ENCODE measurements at places on chromosomes 12 and 14.

GRCh38 chr12:46299851-46300250 is 31.0 kb upstream of the SLC38A1 start:
- DNase-seq = no peak

- peak; percentile 84 for DNase-seq
These were observed 3.2 kb upstream of the TUBA1C start for GRCh38 chr12:49261721-49262120.

DNA sequence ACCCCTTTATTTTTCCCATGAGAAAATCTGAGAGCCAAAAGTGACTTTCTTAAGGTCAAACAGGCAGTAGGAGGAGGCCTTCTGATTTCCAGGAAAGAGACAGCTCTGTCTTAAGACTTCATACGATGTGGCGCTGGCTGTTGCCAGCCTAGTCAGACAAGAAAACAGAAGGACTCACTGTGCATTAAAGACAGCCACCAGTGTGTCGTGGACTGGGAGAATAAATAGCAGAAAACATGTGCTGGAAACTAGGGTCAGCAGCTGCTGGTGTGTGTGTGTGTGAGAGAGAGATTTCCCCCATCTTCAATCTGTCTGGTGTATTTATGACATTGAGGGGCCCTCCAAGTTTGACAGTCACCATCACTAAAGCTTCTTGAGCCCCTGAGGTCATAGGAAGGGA is 708.6 kb upstream of the TMEM132C start:
- peak; percentile 17 for DNase-seq

DNA sequence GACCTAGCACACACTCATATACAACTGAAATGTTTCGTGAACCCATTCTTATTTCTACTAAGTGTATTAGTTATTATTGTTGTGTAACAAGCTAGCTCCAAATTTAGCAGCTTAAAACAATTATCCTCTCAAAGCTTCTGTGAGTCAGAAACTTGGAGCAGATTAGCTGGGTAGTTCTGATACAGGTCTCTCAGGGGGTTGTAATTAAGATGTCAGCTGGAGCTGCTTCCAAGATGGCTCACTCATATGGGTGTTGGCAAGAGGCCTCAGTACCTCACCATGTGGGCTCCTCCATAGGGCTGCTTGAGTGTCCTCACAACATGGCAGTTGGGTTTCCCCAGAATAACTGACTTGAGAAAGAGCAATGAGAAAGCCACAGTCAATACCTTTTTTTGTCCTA is 9.8 kb downstream of the GPR135 start:
- peak; percentile 77 for DNase-seq

- DNase-seq = no peak
These were observed 53.6 kb downstream of the PPFIA2 start for GRCh38 chr12:81705586-81705985.

DNA sequence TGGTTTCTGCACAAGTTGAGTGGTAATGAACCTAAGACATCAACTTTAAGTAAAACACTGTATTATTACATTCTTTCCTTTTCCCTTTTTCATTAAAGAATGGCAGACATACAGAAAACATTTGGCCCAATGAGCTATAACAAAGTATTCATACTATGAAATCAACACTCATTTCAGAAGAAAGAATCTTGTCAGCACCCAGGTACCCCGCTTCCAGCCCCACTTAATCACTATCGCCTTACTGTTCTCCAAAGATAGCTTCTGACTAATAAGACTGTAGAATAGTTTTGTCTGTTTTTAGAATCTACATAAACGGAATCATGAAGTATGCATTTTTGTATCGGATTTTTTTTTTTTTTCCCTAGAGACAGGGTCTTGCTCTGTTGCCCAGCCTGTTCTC is 9.5 kb downstream of the CNTN1 start:
- no peak for DNase-seq

DNA sequence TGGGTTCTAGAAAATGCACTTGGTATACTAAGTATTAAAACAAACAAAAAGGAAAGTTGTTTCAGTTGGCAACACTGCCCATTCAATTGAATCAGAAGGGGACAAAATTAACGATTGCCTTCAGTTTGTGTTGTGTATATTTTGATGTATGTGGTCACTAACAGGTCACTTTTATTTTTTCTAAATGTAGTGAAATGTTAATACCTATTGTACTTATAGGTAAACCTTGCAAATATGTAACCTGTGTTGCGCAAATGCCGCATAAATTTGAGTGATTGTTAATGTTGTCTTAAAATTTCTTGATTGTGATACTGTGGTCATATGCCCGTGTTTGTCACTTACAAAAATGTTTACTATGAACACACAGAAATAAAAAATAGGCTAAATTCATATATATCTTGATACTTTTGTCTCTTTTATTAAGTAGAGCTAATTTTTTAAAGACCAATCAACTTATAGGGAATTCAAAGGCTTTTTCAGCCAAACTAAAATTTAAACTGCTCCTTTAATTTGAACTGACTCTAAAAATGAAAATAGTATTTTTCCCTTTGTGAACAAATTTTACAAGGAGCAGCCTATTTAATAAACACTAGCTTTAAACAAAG is 2.8 kb downstream of the FOXG1 start:
- no peak for DNase-seq

DNA sequence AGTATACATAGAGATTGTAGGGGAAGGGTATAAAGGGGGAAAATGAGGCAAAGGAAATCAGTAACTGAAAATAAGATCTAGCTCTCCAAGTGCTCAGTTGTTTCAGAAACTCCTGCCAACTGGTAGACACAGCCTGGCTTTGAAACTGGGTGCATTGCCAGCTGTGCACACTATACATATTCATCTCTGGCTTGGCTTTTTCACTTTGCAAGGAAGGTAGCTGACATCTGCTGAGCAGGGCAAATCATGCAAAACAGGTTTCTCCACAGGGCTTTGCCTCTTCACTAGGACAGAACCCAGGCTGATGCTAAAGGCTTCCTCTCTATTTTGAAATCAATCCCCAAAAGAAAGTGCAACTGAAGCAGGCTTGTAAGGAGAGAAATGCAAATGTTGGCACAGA is 101.5 kb downstream of the HELB start:
- no peak for DNase-seq

DNA sequence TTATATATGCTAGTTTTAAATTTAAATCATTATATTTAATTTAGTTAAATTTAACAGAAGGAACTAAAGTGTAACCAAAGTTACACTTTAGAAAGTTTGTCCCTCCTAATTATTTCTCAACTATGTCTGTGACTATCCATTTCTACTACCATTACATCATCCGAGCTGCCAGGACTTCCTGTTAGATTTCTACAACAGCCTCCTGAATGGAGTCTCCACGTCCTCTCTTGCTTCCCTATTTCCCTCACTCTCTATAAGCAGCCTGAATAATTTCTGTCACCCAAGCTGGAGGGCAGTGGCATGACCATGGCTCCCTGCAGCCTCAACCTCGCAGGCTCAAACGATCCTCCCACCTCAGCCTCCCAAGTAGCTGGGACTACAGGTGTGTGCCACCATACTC is 84.1 kb downstream of the TTC7B start:
- DNase-seq = no peak

DNA sequence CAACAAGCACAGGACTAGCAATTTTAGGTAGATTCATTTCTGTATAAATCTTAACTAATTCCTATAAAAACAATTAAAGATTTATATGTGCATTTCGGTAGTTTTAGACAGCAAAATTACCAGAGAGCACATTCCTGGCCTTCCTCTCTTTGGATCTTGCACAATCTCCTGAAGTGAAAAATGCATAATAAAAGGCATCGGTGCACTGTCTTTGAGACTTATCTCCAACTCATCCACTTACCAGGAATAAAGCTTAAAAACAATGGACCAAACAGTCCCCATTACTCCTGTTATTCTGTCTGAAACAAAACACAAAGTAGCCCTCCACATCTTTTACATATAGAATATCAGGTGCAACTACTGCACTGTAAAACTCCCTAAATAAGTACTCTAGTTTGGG is 69.3 kb downstream of the HECTD1 start:
- peak; percentile 27 for DNase-seq

GRCh38 chr12:57852620-57853500 is 6.3 kb upstream of the CTDSP2 start:
- DNase-seq = no peak

GRCh38 chr14:83291714-83292113 is 1758.1 kb upstream of the SEL1L start:
- DNase-seq = no peak

DNA sequence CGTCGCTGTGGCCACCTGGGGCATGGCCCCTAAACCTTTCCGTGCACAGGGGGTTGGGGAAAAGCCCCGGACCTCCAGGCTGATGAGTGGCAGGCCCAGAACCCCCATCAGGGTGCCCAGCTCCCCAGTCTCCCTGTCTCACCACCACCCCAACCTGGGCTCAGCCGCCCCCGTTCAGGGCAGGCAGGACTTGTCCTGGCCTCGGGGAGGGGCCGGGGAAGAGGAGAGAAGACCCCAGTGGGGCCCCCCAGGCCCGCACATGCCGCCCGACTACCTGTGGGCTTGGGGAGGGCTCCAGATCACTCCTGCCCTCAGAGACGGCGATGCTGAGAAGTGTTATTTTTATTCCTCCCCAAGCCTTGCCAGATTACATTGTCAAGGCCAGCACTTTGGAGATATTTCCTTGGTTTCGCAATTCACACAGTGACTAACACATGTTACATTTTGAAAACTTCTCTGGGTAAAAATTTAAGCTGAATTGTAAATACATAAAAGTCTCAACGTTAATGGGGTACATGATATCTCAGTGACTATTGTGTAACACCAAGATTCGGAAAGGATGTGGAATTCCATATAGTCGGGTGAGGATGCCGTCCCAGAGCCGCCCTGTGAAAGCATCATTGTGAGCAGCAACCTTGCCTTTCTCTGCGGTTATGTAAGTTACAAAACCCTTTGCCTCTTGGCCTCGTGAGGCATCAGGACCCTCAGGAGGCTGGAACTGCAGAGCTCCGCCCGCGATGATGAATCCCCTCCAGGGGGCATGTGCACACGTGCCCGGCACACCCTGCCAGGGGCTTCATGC is 85.6 kb upstream of the DIO3 start:
- DNase-seq = peak; percentile 70

DNA sequence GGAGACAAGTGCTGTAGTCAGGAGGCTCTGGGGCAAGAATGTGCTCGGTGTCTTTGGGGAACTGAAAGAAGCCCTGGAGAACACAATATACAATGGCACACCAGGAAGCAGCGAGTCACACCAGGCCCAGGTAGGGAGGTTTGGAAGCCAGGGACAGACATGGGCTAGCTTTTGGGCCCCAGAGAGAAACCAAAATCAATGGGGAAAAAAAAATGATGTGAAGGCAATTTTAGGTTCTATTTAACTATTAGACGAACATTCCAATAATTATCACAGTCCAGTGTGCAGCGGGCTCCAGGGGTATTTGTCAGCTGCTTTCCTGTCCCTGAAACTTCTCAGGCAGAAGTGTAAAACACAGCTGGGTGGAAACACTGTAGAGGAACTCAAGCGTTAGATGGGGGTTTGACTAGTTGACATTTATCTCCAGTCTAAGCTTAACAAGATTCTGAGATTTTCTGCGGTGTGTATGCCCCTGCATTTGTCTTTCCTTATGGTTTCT is 21.8 kb upstream of the EGLN3 start:
- DNase-seq = no peak

GRCh38 chr12:79381248-79382208 is 309.2 kb downstream of the PAWR start:
- no peak for DNase-seq

GRCh38 chr12:76084863-76085519 is 506 bp upstream of the NAP1L1 start:
- no peak for DNase-seq

DNA sequence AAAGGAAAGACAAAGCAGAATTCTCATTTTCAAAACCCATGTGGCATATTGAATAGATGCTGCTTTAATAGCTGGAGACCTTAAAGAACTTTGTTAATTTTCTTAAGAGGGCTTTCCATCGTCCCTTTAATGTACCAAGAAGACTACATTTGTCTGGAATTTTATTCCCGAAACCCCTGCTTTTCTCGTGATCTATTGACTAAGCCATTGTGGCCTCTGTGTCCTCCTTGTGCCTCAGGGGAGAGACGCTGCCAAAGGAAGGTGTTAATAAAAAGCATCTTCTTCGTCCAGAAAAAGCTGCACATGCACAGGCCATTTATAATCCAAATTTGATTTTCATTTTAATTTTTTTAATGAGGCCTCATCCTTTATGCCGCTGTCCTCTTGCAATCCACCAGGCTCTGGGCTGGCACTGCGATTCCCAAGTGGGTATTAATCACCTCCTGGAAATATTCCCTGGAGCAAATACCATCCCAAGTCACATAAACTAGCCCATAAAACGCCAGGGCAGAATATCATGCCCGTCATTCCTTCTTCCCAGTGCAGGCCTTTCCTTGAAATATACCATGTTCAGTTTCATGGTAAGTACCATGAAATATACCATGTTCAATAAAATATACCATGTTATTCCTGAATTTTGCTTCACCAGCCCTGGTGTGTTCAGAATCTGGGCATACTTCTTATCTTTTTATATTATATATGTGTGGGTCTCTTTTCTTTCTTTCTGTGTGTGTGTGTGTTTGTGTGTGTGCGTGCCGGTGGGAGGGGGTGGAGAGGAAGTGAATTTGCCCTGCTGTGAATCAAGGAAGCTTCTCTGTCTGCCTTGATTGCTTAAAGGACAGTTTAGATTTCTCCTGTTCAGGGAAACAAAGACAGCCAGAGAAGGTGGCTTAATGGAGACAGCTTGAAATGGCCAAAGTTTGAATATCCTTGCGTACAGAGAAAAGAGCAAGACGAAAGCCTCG is 147.6 kb downstream of the PHETA1 start:
- DNase-seq = no peak

GRCh38 chr12:76201758-76202157 is 117.3 kb upstream of the NAP1L1 start:
- peak; percentile 15 for DNase-seq

DNA sequence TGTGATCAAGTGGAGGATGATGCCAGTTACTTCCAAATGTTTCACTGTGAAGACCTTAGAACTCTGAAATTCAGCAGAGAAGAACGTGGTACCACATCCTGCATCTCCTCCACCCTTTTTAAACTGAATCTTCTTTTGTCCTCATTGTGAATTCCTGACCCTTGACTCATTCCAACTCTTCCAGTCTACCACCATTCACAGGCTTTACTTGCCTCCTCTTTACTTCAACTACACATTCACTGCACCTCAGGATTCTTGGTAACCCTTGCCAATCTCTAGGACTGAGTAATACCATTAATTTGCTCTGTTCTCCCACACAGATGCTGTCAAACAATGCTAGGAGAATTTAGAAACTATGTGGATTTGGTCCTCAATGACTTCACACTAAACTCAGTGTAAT is 37.3 kb downstream of the PPP1R12A start:
- peak; percentile 98 for DNase-seq

DNA sequence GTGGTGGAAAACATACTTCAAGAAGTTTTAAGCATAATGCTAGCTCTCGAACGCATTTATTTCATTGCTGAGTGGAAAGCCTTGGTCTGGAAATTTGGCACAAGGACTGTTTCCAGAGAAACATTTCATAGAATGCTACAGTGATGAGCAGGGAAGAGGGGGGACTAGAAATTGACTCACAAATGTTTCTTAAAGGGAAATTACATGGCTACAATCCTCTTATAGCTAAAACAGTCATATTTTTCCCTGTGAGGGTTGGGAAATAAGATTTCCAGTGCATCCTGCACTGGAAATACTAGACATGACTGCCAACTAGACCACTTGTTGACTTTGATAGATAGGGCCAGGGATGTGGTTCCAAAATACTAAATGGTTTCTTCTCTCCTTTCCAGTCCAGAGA is 197.3 kb upstream of the RGS6 start:
- no peak for DNase-seq

- DNase-seq = no peak
These were observed 171.6 kb downstream of the DPY19L2 start for GRCh38 chr12:63496654-63497053.

- no peak for DNase-seq
These were observed 1002.5 kb downstream of the BCL11B start for GRCh38 chr14:98269533-98269932.

GRCh38 chr12:83739607-83740006 is 1052.9 kb downstream of the TMTC2 start:
- DNase-seq = no peak

Measured in EH (cell line).